Body of pancreas (tissue), 4 donors: ENCODE measurements at places on chromosomes 1 and 21. TPM values are rescaled to one million over a fixed set of nuclear protein-coding genes. Genes with fewer than 3 reads are reported as not detected.
A peak's percentile ranks its signal among the peaks of the same experiment; 100 is the strongest.

PTGER3 gene
- 15.0 TPM for total RNA-seq

TMPRSS2 gene
- 60.3 TPM for total RNA-seq

NCMAP gene
- 12.7 TPM for total RNA-seq

ECM1 gene
- 2.1 TPM for total RNA-seq

OR10J1 gene
- not detected for total RNA-seq

CRNN gene
- total RNA-seq, result not detected

TPTE gene
- not detected for total RNA-seq

SOX13 gene
- total RNA-seq, result 37.2 TPM

TMPRSS15 gene
- not detected for total RNA-seq

UBXN11 gene
- 14.8 TPM for total RNA-seq

S100A8 gene
- total RNA-seq, result not detected

ERRFI1 gene
- 273 TPM for total RNA-seq

HEYL gene
- total RNA-seq, result 33.7 TPM

NPHS2 gene
- not detected for total RNA-seq

DNA sequence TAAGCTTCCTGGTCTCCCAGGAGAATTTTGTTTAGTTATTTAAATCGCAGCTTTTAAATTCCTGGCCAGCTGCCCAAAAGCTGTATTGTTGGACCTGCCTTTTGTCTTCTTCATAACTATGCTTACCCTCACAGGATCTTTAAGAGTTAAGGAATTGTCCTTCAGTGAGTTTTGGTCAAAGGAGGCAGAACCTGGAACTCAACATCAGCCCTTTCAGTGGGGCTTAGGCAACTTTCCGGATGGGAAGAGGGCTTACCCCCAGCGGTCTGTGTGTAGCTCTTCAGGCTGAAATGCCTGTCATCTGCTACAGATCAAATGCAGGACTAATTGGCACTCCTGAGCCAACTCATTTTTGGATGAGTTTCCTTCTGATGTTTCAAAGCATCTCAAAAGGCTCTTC is 402.6 kb downstream of the SIPA1L2 start:
- H3K4me1 ChIP-seq, result no peaks in the 10 kb centered on the region
- H3K27ac ChIP-seq, result no peak overlapping the region
- H3K27me3 ChIP-seq, result no peaks in the 10 kb centered on the region
- no peak overlapping the region for H3K4me3 ChIP-seq
- DNase-seq, result no peak

GRCh38 chr1:198560161-198560560 is 19.7 kb upstream of the ATP6V1G3 start:
- no peaks in the 10 kb centered on the region for H3K4me1 ChIP-seq
- no peak overlapping the region for H3K27ac ChIP-seq
- H3K4me3 ChIP-seq, result no peak overlapping the region
- no peaks in the 10 kb centered on the region for H3K27me3 ChIP-seq
- no peak for DNase-seq

DNA sequence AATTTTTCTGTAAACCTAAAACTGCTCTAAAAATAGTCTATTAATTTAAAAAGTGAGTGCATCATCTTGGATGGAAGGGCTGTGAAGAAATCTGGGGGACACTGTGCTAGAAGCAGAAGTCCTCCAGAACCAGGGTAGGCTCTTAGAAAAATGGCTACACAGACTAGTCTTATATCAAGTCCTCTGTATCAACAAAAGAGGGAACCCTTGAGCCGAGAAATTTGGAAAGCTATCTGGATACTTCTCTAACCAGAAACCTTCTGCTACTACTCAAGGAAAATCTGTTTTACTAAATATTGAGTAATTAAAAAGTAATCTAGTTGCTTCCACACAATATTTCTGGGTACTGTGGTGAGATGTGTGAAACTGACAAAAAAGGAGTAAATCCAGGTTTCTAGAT is 92.1 kb downstream of the WDR3 start:
- no peak overlapping the region for H3K4me3 ChIP-seq
- no peaks in the 10 kb centered on the region for H3K27me3 ChIP-seq
- no peaks in the 10 kb centered on the region for H3K36me3 ChIP-seq
- DNase-seq, result no peak
- H3K4me1 ChIP-seq, result no peaks in the 10 kb centered on the region
- no peak overlapping the region for H3K27ac ChIP-seq

- H3K36me3 ChIP-seq, result no peaks in the 10 kb centered on the region
- H3K4me1 ChIP-seq, result peaks cover 20% of the 10 kb centered on the region
- H3K27me3 ChIP-seq, result no peaks in the 10 kb centered on the region
- H3K4me3 ChIP-seq, result peak overlapping the region; percentile 19
Measured at GRCh38 chr1:44820328-44821239, 12.3 kb downstream of the BTBD19 start.

DNA sequence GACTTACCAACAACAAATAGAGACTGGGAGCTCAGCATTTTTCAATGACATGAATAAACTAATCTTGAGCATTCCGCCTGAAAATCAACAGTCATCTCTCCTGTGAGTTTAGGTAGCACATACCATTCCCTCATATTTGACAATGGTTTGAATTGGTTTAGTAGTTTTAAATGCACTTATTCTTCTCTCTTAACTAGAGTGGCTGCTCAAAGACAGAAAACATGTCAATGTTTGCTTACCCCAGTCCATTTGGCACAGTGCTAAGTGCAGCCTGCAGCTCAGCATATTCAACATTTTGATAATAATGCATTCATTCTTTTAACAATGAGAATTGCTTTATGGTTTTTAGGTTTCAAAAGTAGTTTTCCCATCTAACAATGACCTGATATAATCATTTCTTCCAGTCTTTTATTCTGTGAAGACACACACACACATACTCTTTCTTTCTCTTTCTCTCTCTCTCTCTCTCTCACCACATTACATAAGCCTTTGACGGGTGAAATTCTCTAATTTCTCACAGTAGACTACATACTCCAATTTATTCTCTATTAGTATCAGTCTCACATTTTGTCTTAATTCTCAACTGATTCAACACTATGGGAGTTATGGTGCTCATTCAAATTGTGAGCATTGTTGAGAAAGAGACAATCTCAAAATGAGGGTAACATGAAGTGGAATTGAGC is 432.3 kb downstream of the LRRIQ3 start:
- no peaks in the 10 kb centered on the region for H3K36me3 ChIP-seq
- no peak for DNase-seq
- no peaks in the 10 kb centered on the region for H3K4me1 ChIP-seq
- H3K27me3 ChIP-seq, result no peaks in the 10 kb centered on the region
- H3K4me3 ChIP-seq, result no peak overlapping the region
- H3K27ac ChIP-seq, result no peak overlapping the region

GRCh38 chr1:156559797-156560385 is 12.5 kb downstream of the IQGAP3 start:
- no peaks in the 10 kb centered on the region for H3K4me1 ChIP-seq
- H3K27me3 ChIP-seq, result no peaks in the 10 kb centered on the region
- H3K4me3 ChIP-seq, result no peak overlapping the region
- DNase-seq, result no peak

- H3K4me3 ChIP-seq, result no peak overlapping the region
- no peak overlapping the region for H3K27ac ChIP-seq
- H3K36me3 ChIP-seq, result no peaks in the 10 kb centered on the region
- peaks cover 8% of the 10 kb centered on the region for H3K4me1 ChIP-seq
Measured at GRCh38 chr1:33984906-33985565, 121.2 kb downstream of the HMGB4 start.

- peak overlapping the region; percentile 31 for H3K27ac ChIP-seq
- H3K27me3 ChIP-seq, result no peaks in the 10 kb centered on the region
- H3K36me3 ChIP-seq, result no peaks in the 10 kb centered on the region
- H3K4me3 ChIP-seq, result no peak overlapping the region
Measured at GRCh38 chr21:29175408-29176134, 45.1 kb downstream of the MAP3K7CL start.

DNA sequence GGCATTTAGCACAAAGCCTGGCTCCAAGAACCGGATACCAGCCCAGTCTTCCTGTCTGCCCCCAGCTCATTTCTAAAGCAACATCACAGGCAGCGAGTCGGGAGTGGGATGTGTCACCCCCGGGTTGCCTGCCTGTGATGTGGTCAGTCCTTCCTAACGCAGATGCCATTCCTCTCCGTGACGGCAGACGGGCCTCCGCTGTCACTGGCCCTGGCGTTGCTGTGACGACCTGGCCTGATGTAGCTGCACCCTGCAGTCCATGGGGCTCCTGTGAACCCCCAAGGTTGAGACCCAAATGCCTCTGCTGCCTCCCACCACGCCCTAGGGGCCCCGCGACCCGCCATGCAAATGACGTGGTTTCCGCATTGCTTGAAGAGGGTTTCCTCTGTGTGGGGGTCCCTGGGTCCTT is 12.3 kb downstream of the TNFRSF1B start:
- no peak for DNase-seq
- H3K27ac ChIP-seq, result peak overlapping the region; percentile 28
- no peaks in the 10 kb centered on the region for H3K36me3 ChIP-seq
- no peak overlapping the region for H3K4me3 ChIP-seq
- H3K4me1 ChIP-seq, result peaks cover 12% of the 10 kb centered on the region
- H3K27me3 ChIP-seq, result no peaks in the 10 kb centered on the region

DNA sequence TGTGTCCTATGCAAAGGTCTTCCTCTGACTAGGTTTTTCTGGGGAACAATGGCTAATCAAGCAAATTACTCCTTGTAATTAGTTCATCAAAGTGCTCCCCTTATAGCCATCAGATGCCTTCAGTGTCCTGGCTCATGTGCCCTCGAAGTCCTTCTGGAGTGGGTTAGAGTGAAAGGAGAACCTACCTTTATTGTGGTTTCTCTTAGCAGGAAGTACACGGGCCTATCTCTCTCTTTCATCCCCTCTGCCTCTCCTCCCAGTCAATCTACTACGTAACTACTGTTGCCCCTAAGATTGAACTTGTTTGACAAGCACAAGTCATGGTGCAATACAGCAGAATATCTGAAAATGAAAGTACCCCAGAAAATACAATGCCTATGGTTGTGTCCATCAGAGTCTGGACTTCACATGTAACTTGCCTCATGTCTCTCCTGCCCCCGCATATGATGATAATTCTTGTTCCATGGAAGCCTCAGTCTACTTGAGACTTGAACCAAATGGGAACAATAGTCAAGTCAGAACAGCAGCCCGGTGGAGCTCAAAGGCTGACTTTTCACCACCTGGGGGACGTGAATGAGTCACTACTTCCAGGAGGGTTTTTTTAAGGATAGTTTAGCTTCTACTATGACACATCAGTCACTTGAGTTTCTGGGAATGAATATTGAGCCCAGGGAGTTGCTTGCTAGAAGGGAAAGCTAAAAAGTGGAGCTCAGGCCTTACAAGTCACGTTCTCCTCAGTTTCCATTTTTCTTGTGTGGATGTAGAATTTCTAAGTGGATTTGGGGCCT is 243.6 kb downstream of the TNR start:
- H3K27me3 ChIP-seq, result no peaks in the 10 kb centered on the region
- DNase-seq, result no peak
- H3K4me3 ChIP-seq, result no peak overlapping the region
- H3K27ac ChIP-seq, result no peak overlapping the region
- no peaks in the 10 kb centered on the region for H3K36me3 ChIP-seq

- no peak overlapping the region for H3K4me3 ChIP-seq
- H3K4me1 ChIP-seq, result peaks cover 34% of the 10 kb centered on the region
- H3K27me3 ChIP-seq, result no peaks in the 10 kb centered on the region
Measured at GRCh38 chr21:34836933-34837505, 168.2 kb downstream of the CLIC6 start.

DNA sequence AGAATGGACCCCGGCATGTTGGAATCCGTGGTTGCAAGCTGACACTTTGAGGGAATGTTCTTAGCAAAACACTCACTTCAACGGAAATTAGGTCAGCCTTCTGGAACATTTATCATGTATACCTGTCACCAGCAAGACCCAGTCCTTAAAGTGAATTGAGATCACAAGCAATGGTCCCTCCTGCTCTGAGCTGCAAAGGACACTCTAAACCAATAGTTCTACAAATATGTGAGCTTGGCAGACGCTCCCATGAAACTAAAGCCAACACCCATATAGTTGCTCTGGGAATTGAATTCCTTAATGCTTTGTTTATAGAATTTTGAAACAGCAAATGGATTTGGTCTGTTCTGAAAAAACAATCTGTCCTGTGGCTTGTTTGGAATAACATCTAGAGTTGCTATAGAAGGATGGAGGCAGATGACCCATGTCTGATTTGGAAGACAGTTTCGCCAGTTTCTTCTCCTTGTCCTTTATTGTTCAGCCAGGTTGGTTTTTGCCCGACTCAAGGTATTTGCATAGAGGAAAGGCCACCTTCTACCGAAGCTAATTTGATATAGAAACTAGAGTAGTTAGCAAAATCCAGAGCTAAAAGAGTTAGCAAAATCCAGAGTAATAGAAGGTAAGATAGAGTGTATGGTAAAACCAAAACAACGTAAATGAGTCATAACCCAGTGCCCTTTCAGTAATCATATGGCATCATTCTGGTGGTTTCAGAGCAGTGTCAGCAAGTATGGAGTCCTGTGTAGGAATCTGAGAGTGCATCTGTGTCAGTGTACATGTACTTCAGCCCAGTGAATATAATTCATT is 236.2 kb downstream of the NFIA start:
- DNase-seq, result peak; percentile 31
- H3K36me3 ChIP-seq, result no peaks in the 10 kb centered on the region
- H3K4me1 ChIP-seq, result peaks cover 49% of the 10 kb centered on the region
- H3K4me3 ChIP-seq, result no peak overlapping the region
- peak overlapping the region; percentile 67 for H3K27ac ChIP-seq
- no peaks in the 10 kb centered on the region for H3K27me3 ChIP-seq

- no peak overlapping the region for H3K27ac ChIP-seq
- no peak overlapping the region for H3K4me3 ChIP-seq
- H3K36me3 ChIP-seq, result no peaks in the 10 kb centered on the region
Measured at GRCh38 chr1:197441999-197442414, 174.0 kb downstream of the CRB1 start.

GRCh38 chr1:92563457-92564216 is 76.9 kb upstream of the GFI1 start:
- H3K4me3 ChIP-seq, result no peak overlapping the region
- no peaks in the 10 kb centered on the region for H3K4me1 ChIP-seq
- no peaks in the 10 kb centered on the region for H3K36me3 ChIP-seq
- no peak for DNase-seq
- H3K27ac ChIP-seq, result no peak overlapping the region
- no peaks in the 10 kb centered on the region for H3K27me3 ChIP-seq

GRCh38 chr1:214386333-214386732 is 105.4 kb downstream of the SMYD2 start:
- no peaks in the 10 kb centered on the region for H3K4me1 ChIP-seq
- no peak for DNase-seq
- no peaks in the 10 kb centered on the region for H3K27me3 ChIP-seq
- H3K4me3 ChIP-seq, result no peak overlapping the region

DNA sequence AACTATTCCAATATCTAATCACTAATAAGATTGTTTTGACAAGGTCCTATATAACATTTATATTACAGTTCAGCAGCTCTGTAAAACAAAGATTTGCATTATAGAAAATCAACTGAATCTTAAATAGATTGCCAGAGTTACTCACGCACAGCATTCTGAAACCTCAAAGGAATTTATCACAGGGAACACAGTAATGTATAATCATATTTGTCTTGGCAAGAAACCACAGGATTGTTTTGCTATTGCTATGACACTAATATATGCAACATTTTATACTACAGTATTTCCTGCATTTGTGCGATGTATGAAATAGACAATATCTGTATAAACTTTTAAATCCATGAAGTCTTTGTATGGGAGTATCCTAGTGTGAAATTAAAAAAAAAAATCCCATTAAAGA is 101.4 kb downstream of the PLPPR5 start:
- no peak for DNase-seq
- no peaks in the 10 kb centered on the region for H3K4me1 ChIP-seq
- no peaks in the 10 kb centered on the region for H3K36me3 ChIP-seq
- H3K27me3 ChIP-seq, result no peaks in the 10 kb centered on the region
